A549 treated with Mapracorat at 1 μM for 4 hours (cell line): ENCODE measurements at places on chromosomes 4 and X. TPM values are rescaled to one million over a fixed set of nuclear protein-coding genes. Genes with fewer than 3 reads are reported as not detected.

The GYG2 gene
- 3.6 to 5.0 TPM (median 4.3 TPM) in 5 replicates for total RNA-seq

The CXCL6 gene
- total RNA-seq: not detected in 5 replicates

The NALF2 gene
- total RNA-seq: 4.5 to 5.6 TPM (median 5.5 TPM) in 5 replicates

The ASMT gene
- 0.16 to 0.53 TPM (median 0.45 TPM) in 4 of 5 replicates, not detected in the other for total RNA-seq

The HMGN5 gene
- 1.6 to 3.8 TPM (median 2.4 TPM) in 5 replicates for total RNA-seq

The IL1RAPL1 gene
- not detected in 5 replicates for total RNA-seq

The ITM2A gene
- 0.31 TPM in 1 of 5 replicates, not detected in the others for total RNA-seq

The FGA gene
- 16.0 to 20.0 TPM (median 16.2 TPM) in 5 replicates for total RNA-seq

The COQ2 gene
- 17.2 to 20.3 TPM (median 19.6 TPM) in 5 replicates for total RNA-seq

The SH3BGRL gene
- total RNA-seq: 43.7 to 52.4 TPM (median 45.0 TPM) in 5 replicates

The PAK3 gene
- total RNA-seq: not detected in 5 replicates

The DCHS2 gene
- total RNA-seq: 0.02 to 0.09 TPM in 2 of 5 replicates, not detected in the others

The SCD5 gene
- total RNA-seq: 6.1 to 7.6 TPM (median 6.8 TPM) in 5 replicates
